ENCODE measurements at places on chromosomes 11 and 22.

- DNase-seq, result no peak
Measured at GRCh38 chr11:16606784-16607674, 131.4 kb upstream of the C11orf58 start.

DNA sequence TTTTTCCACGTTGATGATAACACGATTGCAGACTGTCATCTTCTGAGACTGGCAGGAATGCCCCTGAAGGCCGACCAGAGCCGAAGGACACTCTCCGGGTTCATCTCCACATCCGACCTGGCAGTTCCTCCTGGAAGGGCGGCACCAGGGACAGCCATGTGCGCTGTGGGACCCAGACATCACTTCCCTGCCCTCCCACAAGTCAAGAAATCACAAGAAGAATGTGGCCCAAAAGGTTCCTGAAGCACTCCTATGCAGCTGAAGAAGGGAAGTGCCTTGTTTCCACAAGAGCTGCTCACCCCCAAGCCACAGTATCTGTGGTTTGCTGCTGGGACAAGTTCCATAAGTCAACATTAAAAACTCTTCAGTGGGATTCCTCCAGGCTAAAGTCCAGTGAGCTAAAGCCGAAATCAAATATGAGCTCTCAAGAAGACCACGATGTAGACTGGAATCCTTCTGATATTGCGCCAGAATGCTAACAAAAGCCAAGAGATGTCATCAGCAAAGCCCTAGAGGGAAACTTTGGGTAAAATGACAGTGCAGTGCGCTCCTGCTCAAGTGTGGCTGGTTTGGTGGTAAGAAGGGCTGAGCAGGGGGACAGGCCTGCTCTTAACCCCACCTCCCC is 21.2 kb downstream of the PACSIN2 start:
- DNase-seq, result no peak

DNA sequence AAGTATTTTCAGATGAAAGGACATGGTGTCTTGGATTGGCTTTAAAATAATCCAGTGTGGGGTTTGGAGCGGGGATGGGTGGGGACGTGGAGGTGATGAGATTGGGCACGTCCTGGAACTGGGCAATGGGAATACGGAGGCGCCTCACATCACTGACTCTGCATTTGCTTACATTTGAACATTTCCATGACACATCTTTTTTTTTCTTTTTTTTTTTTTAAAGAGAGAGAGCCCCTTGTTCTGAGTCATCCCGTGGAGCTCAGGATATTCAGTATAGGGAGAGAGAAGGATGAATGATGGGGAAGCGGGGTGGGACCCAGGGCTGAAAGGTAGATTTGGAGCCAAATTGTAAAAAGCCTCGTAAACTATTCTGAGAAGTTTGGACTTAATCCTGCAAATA is 142.7 kb downstream of the FBXO7 start:
- DNase-seq, result no peak

- no peak for DNase-seq
Measured at GRCh38 chr11:79522626-79523025, 81.8 kb upstream of the TENM4 start.

DNA sequence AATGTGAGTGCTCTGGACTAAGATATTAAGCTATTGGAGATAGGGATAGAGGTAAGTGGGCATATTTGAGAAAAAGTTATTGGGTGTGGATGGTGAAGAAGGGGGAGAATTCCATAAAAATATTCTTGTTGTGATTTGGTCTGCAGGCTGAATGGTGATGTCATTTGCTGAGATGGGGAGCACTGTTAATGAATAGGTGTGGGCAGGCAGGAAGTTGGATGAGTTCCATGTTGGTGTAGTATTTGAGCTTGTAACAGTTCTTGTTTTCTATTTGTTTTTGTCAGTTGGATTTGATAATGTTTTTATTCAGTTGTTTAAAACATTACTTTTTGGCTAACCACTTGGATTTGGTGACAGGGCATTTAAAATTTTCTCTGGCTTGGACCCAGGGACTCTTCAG is 168.8 kb downstream of the C11orf87 start:
- DNase-seq, result no peak

- peak; percentile 22 for DNase-seq
Measured at GRCh38 chr11:87421422-87421821, 383.7 kb downstream of the TMEM135 start.

DNA sequence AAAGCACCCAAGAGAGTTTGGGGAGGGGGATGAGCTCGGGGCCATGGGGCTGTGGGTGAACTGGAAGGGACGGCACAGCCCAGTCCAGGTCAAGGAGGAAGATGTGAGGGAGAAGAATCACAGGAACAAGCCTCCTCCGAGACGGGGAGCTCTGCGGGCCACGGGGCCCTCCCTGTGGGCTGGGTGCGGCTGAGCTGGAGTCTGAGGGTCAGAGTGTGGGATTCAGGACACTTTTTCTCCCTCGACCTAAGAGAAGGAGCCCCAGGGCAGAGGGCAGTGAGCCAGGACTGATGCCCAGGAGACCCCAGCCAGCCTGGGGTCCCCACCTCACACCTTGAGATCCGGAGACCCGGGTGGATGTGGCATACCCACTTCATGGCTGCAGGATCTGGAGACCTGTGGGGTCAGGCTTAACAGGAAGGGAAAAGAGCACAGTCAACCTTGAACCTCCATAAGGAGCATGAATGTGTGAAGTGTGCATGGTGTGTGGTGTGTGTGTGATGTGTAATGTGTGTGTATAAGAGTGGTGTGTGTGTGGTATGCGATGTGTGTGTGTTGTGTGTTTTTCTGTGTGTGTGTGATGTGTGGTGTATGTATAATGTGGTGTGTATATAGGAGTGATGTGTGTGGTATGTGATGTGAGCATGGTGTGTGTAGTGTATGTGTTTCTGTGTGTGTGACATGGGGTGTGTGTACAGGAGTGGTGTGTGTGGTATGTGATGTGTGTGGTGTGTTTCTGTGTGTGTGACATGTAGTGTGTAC is 504.6 kb downstream of the BRD1 start:
- no peak for DNase-seq

- no peak for DNase-seq
Measured at GRCh38 chr11:77789061-77789730, 31.3 kb downstream of the RSF1 start.

- no peak for DNase-seq
Measured at GRCh38 chr11:121590772-121591404, 138.1 kb upstream of the SORL1-AS1 start.

GRCh38 chr11:131692151-131692550 is 321.7 kb downstream of the NTM start:
- no peak for DNase-seq

DNA sequence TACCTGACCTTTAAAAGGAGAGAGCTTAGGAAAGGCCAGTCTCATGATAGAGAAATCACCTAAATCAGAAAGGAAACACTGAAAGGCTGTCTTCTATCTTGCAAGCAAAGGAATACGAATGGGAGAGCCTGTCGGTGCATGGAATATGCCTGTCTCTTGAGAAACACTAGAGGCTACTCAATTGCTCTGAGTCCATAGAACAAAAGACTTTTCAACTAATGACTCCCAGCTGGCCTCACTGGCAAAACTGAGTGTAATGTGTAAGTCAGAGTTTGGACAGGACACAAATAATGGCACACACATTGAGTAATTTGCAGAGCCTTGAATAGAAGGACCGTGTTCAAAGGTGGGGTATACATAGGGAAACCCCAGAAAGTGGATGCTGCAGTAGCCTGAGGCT is 171.0 kb upstream of the ARHGAP20 start:
- DNase-seq, result no peak

- no peak for DNase-seq
Measured at GRCh38 chr22:44604991-44605390, 97.0 kb upstream of the PRR5 start.

DNA sequence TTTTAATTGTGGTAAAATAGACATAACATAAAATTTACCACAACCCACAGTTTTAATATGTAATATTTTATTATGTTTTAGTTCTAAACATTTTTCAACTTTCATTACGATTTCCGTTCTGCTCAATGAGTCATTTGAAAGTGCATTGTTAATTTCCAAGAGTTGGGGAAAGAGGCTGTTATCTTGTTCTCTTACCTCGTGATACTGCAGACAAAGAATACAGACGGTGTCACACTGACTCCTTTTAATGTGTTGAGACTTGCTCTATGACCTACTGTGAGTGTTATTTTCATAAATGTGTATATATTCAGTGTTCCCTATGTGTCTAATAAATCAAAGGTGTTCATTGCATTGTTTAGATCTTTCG is 10.8 kb upstream of the RAC2 start:
- no peak for DNase-seq

DNA sequence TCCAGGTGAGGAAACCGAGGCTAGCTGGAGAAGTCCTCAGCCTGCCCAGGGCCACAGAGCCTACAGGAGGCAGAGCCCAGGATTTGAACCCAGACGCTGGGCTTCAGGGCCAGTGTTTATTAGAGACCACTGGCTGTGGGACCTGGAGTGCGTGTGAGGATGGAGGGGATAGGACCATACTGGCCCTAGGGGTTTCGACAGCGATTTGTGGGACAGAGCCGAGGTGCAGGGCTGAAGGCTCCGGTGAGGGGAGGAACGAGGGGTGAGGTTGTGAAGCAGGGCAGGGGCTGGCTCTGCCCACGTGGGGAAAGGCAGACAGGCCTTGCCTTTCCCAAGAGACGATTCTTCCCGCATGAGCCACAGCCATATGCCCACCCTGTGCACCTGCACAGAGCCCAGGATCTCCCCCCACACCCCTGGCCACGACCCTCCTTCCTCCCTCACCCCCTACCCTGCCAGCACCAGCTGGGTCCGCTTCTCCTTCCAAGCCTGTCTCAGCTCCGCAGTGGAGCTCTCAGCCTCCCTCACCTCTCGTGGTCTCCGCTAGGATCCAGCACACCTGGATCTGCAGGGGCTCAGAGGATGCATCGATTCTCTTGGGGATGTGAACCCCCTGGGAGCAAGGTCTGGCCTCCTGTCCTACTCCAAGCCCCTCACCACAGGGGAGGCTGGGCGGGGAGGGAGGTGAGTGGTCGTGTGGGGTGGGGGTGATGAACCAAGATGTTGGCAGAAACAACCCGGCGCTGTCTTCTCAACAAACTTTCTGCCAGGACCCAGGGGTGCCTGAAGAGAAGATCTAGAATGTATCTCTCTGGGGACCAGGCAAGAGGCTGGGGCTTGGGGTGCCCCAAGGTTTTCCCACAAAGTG is 58.4 kb downstream of the RTL6 start:
- DNase-seq, result no peak

DNA sequence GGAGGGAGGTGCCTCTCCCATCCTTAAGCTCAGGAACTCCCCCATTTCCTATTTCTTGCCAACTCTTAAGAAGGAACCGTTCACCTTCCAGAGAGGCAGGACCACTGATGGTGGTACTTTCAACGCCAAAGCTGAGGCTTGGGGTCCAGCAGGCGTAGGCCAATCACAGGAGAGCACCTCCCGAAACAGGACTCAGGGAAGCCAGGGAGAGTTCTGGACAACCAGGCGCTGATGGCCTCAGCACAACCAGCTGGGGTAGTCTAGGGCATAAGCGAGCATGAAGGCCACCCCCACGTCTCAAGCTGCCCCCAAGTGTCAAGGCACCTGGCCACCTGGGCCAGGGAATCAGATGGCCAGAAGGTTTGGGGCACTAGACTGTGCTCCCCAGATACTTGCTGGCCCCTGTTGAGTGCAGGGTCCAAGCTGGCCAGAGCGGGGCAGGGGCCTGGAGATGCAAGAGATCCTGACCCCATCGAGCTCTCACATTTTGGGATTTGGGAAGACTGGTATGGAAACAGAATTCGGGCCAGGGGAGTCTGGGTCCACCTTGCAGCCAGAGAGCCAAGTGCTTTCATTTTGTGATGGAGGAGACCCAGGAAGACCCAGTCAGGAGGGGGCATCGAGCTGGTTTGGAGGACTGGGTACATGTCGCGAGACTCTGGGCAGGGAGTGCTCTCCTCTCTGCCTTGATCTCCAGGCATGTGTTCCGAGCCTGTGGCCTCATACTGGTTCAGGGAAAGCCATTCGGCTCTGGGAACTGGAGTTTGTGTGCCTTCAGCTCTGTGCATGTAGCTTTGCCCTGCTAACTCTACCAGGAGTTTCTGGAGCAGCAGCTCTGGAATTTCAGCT is 926 bp downstream of the CD6 start:
- DNase-seq, result no peak

- no peak for DNase-seq
Measured at GRCh38 chr11:6646576-6646917, 9.1 kb downstream of the DCHS1 start.

DNA sequence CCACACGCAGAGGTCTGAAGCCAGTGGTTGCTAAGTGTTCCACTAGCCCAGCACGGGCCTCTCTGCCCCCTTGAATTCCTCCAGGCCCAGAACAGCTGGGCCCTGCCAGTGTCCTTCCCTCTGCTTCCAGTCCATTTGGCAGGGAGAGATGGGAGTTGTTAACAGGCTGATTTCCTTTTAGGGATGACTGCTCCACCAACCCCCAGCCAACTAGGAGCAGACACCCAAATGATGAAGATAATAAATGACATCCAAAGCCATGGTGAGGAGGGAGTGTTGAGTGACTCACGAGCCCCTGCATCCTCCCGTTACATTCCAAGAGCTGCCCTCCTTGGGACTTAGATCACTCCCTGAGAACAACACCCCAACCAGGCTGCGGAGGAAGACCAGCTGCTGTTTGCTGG is 20.6 kb downstream of the PARVA start:
- DNase-seq, result peak; percentile 3

- no peak for DNase-seq
Measured at GRCh38 chr22:16932577-16932976, 75.4 kb downstream of the GAB4 start.

DNA sequence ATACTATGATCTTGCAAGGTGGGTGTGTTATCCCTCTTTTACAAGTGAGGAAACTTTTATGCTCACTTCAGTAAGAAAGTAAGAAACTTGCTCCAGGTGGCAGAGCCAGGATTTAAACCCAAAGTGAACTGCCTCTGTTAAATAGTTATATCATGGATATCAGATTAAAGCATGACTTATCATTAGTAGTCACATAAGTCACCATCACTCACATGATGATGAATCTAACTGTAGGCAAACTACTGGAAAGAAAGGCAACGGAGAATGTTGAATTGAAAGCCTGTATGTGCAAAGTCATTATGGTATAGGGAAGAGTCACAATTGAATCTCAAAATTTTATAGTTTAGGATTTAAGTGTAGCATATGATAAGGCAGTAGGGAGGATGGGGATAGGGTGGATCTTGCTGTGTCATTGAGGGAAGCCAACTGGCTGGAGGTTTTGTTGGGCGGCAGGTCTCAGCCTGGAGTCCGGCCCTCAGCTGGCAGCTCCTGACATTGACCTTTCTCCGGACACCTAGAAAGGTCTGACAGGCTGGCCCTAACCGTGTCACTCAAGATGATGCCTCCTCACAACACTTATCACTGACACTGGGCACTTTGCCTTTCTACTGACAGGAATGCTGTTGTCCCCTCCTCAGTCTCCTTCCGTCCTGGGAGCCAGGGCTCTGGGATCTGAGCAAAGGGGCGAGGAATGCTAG is 98.3 kb downstream of the EMSY start:
- no peak for DNase-seq

- no peak for DNase-seq
Measured at GRCh38 chr11:65115361-65116082, 2.0 kb downstream of the ZNHIT2 start.

DNA sequence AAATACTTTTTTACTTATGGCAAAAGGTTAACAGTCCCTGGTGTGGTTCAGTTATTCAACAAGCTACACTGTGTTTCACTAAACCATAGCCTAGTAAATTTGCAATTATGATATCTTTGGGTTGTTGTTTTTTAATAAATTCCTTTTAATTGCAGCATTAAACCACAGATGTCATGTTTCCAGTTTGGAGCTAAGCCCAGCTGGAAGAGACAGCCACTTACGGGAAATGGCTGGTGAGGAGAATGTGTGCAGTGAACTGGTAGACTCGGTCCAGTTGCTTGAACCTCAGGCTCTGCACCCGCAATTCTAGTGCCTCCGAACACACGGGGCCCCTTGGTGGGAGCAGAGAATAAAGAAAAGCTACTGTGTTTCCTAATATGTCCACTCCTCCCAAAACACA is 70.8 kb downstream of the WNT11 start:
- no peak for DNase-seq
